ENCODE measurements at places on chromosomes 3 and 15. TPM values are rescaled to one million over a fixed set of nuclear protein-coding genes. Genes with fewer than 3 reads are reported as not detected.

- H3K36me3 ChIP-seq: no peaks in the 10 kb centered on the region
- H3K27me3 ChIP-seq: no peaks in the 10 kb centered on the region
These were observed 43.6 kb upstream of the COL6A6 start for GRCh38 chr3:130473416-130473815.

The CELSR3 gene
- total RNA-seq: 0.38 TPM

DNA sequence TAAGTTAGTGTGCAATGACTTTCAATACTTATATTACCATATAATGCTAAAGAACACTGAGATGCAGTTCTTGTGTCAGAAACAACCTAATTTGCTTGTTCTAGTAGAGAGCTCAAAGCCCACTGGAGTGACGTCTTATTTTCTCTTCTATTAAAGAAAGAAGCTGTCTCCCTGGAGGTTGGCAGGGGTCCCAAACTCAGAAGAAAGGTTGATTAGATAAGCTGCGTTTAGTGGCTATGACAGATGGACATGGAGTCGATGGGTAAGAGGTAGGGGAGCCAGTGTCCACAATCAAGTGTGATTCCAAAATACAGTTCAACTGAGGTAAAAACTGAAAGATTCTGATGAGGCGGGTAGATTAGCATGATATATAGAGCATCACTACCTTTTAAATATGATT, 363.6 kb downstream of the NLGN1 start:
- DNase-seq: no peak
- H3K4me1 ChIP-seq: no peaks in the 10 kb centered on the region
- no peaks in the 10 kb centered on the region for H3K27me3 ChIP-seq

GRCh38 chr3:160210799-160211221, 14.4 kb upstream of the C3orf80 start:
- H3K27me3 ChIP-seq: no peaks in the 10 kb centered on the region
- H3K4me1 ChIP-seq: no peaks in the 10 kb centered on the region
- H3K4me3 ChIP-seq: no peak overlapping the region
- no peak for DNase-seq
- H3K36me3 ChIP-seq: no peaks in the 10 kb centered on the region

DNA sequence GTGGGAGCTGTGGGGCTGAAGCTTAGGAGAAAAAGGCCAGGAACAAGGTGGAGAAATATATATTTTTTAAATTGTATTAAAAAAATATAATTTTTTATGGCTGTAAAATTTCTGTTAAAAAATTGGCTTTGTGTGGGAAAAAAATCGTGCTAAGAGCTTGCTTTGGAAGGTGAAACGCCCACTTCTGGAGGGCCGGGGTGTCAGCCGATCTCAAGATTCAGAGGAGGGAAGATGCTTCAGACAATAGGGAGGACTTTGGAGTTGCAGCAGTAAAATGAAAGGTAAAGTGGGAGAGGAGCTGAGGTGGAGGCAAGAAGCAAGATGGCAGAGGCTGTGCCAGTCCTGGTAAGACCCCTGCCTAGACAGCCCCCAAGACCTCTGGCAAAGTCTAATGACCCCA, 45.9 kb upstream of the BLM start:
- no peaks in the 10 kb centered on the region for H3K4me1 ChIP-seq
- H3K27ac ChIP-seq: no peak overlapping the region
- H3K36me3 ChIP-seq: no peaks in the 10 kb centered on the region
- DNase-seq: no peak
- no peaks in the 10 kb centered on the region for H3K27me3 ChIP-seq

DNA sequence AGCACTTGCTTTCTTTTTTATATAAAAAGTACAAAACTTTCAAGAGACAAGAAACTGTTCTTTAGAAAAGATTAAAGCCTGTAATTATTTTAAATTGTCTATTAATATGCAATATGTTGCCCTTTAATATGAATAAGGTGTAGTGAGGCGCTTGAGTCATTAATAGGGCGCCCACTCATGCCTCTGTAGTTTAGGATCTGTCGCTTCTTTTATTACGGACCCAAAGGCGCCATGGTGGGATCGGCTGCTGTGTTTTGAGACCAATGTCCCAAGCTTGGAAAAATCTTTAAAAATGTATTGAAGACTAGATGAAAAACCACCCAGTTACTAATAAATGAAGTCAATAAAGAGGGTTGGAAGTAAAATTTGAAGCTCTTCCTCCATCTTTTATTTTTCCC, 259.5 kb upstream of the MEIS2 start:
- DNase-seq: no peak
- no peaks in the 10 kb centered on the region for H3K36me3 ChIP-seq
- no peaks in the 10 kb centered on the region for H3K4me1 ChIP-seq
- no peak overlapping the region for H3K27ac ChIP-seq

The MANF gene
- total RNA-seq: 84.5 TPM

- H3K4me1 ChIP-seq: peaks cover 62% of the 10 kb centered on the region
- no peak overlapping the region for H3K27ac ChIP-seq
- no peaks in the 10 kb centered on the region for H3K27me3 ChIP-seq
- DNase-seq: no peak
- no peak overlapping the region for H3K4me3 ChIP-seq
These were observed 120.4 kb upstream of the MEF2A start for GRCh38 chr15:99445272-99445850.

The UBAP1L gene
- total RNA-seq: 0.61 TPM

- no peak overlapping the region for H3K4me3 ChIP-seq
- DNase-seq: no peak
These were observed 91.0 kb upstream of the RPL32 start for GRCh38 chr3:12932347-12932746.

GRCh38 chr15:55758580-55758986, 15.6 kb upstream of the PRTG start:
- no peaks in the 10 kb centered on the region for H3K36me3 ChIP-seq
- DNase-seq: no peak
- H3K27ac ChIP-seq: no peak overlapping the region
- H3K4me3 ChIP-seq: no peak overlapping the region
- no peaks in the 10 kb centered on the region for H3K4me1 ChIP-seq

DNA sequence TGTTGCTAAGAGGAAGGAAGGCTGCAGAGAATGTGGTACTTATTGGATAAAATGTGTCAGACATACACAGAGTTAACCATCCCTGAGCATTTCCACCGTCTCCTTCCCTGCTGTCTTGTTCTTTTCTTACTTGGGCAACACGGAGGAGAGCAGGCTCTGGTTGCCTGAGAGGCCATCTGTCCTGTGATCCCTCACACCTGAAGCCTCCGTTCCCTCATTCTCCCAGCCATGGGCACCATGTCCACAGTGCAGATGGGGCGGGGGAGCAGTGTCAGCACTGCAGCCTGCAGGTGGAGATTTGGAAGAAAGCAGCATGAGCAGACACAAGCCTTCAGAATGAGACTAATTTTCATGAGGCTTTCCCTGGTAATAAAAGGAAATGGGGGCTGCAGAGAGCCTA, 133.7 kb downstream of the CHCHD6 start:
- no peaks in the 10 kb centered on the region for H3K36me3 ChIP-seq
- no peaks in the 10 kb centered on the region for H3K4me1 ChIP-seq
- H3K27ac ChIP-seq: no peak overlapping the region
- no peak overlapping the region for H3K4me3 ChIP-seq
- no peak for DNase-seq
- no peaks in the 10 kb centered on the region for H3K27me3 ChIP-seq

The EHHADH gene
- 3.3 TPM for total RNA-seq

DNA sequence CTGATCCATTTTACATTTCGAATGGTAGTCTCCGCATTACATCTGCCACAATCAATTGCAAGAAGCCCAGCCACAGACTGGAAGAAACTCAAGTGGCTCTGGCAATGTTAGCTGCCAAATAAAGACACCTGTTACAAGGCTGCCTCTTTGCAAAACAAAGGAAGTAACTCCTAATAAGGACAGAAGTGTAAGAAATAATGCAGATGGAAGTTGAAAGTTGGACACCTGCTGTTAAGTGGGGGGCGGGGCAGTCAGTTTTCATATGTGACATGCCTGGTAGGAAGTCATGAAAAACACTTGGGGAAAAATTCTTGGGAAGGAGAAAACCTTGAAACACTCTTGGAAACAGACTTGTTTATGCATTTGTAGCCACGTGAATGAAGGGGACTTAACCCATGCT, 54.1 kb upstream of the ATP2C1 start:
- H3K27me3 ChIP-seq: no peaks in the 10 kb centered on the region
- peaks cover 13% of the 10 kb centered on the region for H3K4me1 ChIP-seq
- H3K4me3 ChIP-seq: no peak overlapping the region
- H3K36me3 ChIP-seq: no peaks in the 10 kb centered on the region

The ACP3 gene
- total RNA-seq: 2.8 TPM

DNA sequence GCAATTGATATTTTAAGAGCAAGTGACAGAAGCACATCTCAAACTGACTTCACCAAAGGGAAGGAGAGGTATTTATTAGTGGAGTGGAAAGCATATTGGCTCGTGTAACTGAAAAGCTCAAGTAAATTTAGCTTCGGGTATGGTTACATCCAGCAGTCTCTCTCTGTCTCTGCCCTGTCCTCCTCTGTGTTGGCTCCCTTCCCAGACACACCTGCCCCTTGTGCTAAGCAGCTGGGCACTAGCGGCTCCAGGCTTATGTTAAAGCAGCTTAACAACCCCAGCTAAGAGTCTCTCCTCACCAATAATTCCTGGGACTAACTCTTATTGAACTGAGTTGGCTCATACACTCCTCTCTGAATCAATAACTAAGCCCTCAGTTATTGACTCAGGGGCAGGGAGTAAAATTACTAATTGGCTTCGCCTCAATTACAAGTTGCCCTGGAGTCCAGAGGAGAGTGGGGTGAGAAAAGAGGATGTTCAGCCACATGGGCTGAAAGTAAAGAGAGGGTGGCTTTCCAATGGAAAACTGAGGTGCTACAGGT, 12.8 kb upstream of the SH3BP5 start:
- H3K36me3 ChIP-seq: no peaks in the 10 kb centered on the region
- H3K4me1 ChIP-seq: peaks cover 26% of the 10 kb centered on the region
- H3K27ac ChIP-seq: no peak overlapping the region
- DNase-seq: no peak

The P2RY13 gene
- 4.8 TPM for total RNA-seq

The GUCA1C gene
- total RNA-seq: not detected

The ATP10A gene
- 2.4 TPM for total RNA-seq

The P2RY1 gene
- 2.6 TPM for total RNA-seq

DNA sequence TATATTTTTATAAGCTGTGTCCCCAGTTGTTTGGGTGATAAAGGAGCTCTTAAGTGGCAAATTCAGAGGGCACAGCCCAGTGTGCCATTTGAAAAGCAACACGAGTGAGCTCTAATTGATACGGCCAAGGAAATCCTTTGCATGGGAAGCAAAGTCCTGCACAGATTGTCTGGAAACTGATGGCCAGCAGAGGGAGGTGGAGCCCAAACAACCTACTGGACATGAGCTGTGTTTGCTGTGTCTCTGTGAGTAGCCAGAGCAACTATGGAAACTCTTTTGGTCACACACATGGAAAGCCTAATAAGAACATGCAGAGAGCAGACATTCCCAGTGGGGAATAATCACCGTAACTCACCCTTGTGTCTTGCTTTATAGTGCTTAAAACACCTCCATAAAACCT, 24.4 kb downstream of the ONECUT1 start:
- H3K4me3 ChIP-seq: no peak overlapping the region
- H3K4me1 ChIP-seq: no peaks in the 10 kb centered on the region
- H3K36me3 ChIP-seq: no peaks in the 10 kb centered on the region

The IL17RD gene
- 0.61 TPM for total RNA-seq

- H3K4me1 ChIP-seq: no peaks in the 10 kb centered on the region
- H3K27me3 ChIP-seq: no peaks in the 10 kb centered on the region
- H3K36me3 ChIP-seq: no peaks in the 10 kb centered on the region
- H3K27ac ChIP-seq: no peak overlapping the region
- DNase-seq: no peak
- H3K4me3 ChIP-seq: no peak overlapping the region
These were observed 131.5 kb downstream of the FNDC3B start for GRCh38 chr3:172170841-172171240.

- no peak overlapping the region for H3K27ac ChIP-seq
- no peaks in the 10 kb centered on the region for H3K27me3 ChIP-seq
- no peak for DNase-seq
These were observed 289.5 kb upstream of the RGMA start for GRCh38 chr15:93378558-93378957.

The THSD4 gene
- 2.2 TPM for total RNA-seq
